Neural crest cell (in vitro differentiated cells): ENCODE measurements at places on chromosomes 5 and 9. TPM values are rescaled to one million over a fixed set of nuclear protein-coding genes. Genes with fewer than 3 reads are reported as not detected.

The TRIP13 gene
- 27.6 and 32.6 TPM in 2 replicates for total RNA-seq

The C1QTNF2 gene
- total RNA-seq, result 0.42 and 0.43 TPM in 2 replicates

DNA sequence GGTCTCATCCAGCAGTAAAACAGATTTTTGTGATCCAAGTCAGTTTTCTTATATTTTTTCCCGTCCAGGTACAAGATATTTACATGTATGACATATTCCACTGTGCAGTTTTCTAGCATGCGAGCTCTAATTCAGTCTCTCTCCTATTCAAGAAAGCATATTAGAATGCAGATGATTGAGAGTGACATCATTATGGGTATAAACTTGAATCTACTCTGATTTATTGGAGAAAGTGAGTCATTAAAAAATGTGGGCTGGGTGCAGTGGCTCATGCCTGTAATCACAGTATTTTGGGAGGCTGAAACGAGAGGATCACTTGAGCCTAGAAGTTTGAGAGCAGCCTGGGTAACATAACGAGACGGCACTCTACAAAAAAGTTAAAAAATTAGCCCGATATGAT, 6.2 kb downstream of the FER start:
- peaks cover 4% of the 10 kb centered on the region for H3K36me3 ChIP-seq
- H3K27me3 ChIP-seq, result no peaks in the 10 kb centered on the region
- no peak for DNase-seq
- H3K27ac ChIP-seq, result no peak overlapping the region
- no peak overlapping the region for H3K4me3 ChIP-seq
- peaks cover 13% of the 10 kb centered on the region for H3K4me1 ChIP-seq

DNA sequence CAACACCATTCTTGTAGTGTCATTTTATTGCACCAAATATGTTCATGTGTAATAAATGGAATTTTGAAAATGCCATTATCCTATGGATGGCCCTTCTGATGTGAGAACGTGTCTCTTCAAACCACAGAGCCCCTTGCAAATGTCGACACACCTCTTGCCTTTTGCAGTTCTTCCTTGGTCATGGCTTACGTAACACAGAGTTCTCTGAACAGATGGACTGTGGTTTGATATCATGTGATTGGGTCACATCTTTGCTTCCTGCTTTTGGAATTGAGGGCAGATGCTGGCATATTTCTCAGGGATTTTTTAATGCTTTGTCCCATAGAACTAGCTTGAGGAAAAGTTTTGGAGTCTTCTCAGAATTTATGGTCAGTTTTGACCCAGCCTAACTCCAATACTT, 4.6 kb downstream of the TGFBR1 start:
- H3K36me3 ChIP-seq, result no peaks in the 10 kb centered on the region
- no peak overlapping the region for H3K27ac ChIP-seq
- no peak for DNase-seq
- H3K4me3 ChIP-seq, result peak overlapping the region; percentile 16

The MAP1B gene
- 256 and 266 TPM in 2 replicates for total RNA-seq
